ENCODE measurements at places on chromosomes 7 and 10.

GRCh38 chr10:2791774-2792443, 275.4 kb upstream of the PFKP start:
- no peak for DNase-seq

DNA sequence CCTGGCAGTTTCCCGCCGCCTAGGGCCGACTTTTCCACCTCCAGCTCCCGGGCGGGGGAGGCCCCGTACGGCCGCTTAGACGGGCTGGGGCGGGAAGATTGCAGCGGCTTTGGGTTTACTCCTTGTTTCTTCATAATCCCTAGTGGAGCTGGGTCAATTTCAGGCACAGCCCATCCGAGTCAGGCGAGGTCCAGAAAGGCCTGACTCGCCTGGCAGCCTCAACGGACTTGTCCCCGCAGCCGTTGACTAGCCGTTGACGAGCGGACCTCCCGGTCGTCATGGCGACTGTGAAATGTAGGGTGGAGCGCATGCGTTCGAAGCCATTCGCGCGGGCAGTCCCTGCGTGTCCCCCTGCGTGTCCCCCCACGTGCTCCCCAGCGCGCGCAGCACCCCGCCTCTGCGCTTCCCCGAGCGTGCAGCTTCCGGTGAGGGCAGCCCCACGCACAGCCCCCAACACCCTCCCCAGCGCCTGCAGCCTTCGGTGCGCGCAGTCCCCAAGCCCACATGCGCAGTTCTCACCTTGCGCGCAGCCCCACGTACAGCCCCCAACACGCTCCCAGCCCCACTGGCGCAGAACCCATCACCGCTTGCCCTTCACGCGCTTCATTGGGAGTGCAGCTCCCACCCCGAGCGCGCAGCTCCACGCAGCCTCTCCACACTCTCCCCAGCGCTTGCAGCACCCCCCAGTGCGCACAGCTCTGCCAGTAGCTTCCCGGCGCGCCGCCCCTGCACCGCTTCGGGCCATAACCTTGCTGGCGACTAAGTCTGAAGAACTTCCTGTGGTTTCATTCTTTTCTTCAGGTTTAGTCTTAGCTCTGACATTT, 67.8 kb downstream of the TBX20 start:
- peak; percentile 12 for DNase-seq

GRCh38 chr10:104349623-104350126, 4.0 kb upstream of the CFAP58 start:
- no peak for DNase-seq

- DNase-seq: no peak
These were observed 157.7 kb downstream of the CHRM2 start for GRCh38 chr7:137026176-137026500.

- DNase-seq: no peak
These were observed 106.5 kb upstream of the PRR15 start for GRCh38 chr7:29457141-29457561.
